Stimulated activated CD8-positive, alpha-beta memory T cell treated with anti-CD3 and anti-CD28 coated beads, Interleukin-2, amount 100 ng/mL, for 1 hour (primary cell): ENCODE measurements at places on chromosomes 4 and X.

- DNase-seq = no peak
Observed at GRCh38 chr4:63618883-63619718, 790.1 kb downstream of the TECRL start.

- DNase-seq = no peak
Observed at GRCh38 chrX:88526385-88526784, 220.6 kb upstream of the CPXCR1 start.

- no peak for DNase-seq
Observed at GRCh38 chrX:119218198-119218597, 17.9 kb upstream of the PGRMC1 start.

- no peak for DNase-seq
Observed at GRCh38 chrX:144275367-144275766, 391.5 kb downstream of the UBE2NL start.

DNA sequence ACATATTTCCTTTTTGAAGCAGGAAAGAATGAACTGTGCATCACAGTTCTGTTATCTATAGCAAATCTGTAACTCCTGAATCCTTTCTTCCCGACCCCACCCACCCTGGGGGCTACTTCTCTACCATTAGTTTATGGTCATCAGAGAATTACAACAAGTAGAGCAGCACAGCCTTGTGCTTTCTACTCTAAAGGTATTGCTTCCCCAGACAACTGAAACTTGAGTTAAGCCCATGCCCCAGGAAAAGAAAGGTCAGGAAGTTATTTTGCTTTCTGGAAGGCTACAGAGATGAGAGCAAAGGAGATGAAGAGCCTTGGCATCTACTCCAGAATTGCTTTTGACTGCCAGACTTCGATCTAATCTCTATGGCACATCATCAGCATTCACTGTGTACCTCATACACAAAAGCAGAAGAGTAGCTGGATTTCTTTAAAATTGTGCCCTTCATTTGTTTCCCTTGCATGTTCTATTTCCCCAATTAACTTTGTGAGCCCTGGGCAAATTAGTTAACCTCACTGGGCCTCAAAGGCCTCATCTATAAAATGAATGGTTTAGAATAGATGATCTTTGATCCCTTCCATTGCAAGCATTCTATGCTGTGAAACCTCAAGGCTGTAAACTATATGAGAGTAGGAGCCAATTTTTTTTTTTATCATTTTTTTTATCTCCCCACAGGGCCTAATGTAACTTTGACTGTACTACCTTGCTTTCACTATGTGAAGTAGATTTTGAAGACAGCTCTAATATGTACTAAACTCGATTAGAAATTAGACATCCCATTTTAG lies 595.6 kb downstream of the RPA4 start:
- DNase-seq = no peak

- no peak for DNase-seq
Observed at GRCh38 chr4:168677063-168677462, 180.2 kb downstream of the PALLD start.

GRCh38 chr4:123444290-123444731 lies 47.7 kb downstream of the SPRY1 start:
- DNase-seq = no peak

DNA sequence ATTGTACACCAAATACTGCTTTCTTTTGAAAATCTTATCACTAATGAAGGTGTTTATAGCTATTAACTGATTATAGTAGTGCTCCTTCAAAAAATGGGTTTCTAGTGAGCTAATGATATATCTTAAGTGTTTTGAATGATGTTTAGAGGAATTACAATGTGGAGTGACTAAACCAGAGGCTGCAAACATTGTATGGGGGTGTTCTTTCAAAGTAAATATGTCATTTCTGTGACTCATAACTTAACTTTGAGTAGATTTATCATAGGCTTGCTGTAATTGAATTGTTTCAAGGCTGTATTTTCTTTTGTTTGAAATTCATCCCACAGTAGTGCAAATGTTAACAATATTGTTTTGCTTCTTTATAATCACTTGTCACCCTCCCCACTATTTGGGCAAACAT lies 141.6 kb downstream of the IL1RAPL2 start:
- DNase-seq = no peak

DNA sequence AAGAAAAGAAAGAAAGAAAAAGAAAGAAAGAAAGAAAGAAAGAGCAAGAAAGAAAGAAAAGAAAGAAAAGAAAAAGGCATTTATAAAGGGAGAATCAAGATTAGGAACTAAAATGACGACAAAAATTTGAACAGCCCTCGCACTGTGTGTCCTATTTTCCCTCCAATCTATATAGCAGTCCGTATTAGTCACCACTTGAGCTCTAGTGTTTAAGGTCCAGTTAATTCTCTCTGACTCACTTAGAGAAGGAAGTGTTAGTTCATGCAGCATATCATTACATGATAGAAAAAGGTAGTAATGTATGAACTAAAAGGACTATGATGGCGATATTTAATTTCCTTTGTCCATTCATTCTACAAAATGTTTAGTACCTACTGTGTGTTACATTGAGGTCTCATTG lies 122.7 kb downstream of the CBLL2 start:
- DNase-seq = no peak

DNA sequence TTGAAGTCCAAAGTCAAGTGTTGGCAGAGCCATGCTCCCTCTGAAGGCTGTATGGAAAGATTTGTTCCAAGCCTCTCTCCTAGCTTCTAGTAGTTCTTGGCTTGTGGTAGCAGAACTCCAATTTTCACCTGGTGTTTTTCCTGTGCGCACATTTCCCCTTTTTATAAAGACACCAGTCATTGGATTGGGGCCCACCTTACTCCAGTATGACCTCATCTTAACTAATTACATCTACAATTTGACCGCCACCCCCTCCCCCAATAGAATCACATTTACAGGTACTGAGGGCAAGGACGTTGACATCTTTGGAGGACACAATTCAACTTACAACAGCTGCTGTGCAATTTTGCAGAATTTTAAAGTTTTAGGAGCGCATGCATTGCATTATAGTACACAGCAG lies 16.8 kb downstream of the RAB39B start:
- no peak for DNase-seq

- no peak for DNase-seq
Observed at GRCh38 chr4:39427520-39428114, 20.9 kb downstream of the KLB start.

- DNase-seq = no peak
Observed at GRCh38 chr4:16897991-16898827, at the start of gene LDB2. TSS of gene LDB2 (minus strand) at chr4:16898645.

DNA sequence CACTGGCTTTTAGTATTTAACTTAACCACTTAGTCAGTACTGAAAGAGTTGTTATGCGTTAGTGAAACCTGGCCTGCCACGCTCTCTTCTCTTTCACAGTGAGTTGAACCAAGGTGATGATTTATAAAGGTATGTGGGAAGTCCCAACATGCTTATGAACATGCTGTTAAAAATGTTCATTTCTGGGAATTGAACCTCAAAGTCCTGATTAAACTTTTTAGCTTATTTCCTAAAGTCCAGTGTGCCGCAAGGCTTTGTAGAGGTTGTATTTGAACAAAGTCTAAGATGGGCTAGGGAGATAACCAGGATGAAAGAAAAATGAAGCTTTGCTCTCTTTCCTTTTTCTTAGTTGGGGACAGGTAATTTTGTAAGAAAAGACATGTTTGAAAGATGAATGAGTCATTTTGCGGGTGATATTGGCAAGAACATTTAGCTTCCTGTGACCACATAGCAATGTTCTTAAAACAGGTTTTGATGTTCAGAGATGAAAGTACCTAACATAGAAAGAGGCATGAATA lies 270.3 kb downstream of the DTHD1 start:
- DNase-seq = no peak

GRCh38 chrX:51487960-51488267 lies 8.5 kb downstream of the NUDT11 start:
- no peak for DNase-seq

GRCh38 chr4:185394568-185395237 lies 1.0 kb downstream of the LRP2BP start:
- no peak for DNase-seq

- DNase-seq = no peak
Observed at GRCh38 chr4:169723207-169723965, 34.4 kb downstream of the HPF1 start.

DNA sequence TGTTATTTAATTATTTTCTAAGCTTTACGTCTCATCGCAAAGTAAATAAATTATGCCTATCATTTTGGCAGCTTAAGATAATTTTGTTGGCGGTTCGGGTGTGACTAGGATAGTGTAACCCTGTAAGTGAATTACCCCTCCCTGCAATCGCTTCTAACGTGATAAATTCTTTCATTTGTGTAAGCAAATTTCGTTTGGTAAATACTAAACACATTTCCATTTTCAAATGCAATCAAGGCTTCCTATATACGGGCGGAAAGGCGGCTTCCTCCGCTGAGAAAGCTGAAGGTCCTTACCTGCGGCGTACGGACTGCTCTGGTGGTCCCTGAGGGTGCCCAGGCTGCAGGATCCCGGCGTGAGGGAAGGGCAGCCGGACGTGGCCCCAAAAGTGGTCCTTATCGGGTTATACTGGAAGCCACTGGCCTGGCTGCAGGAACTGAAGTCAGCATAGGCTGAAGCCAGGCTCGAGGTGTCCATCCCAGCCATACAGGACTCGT lies 403 bp downstream of the PHOX2B start:
- no peak for DNase-seq

GRCh38 chr4:147174591-147174990 lies 228.9 kb upstream of the TTC29 start:
- DNase-seq = no peak

GRCh38 chrX:46712764-46713163 lies 46.2 kb downstream of the SLC9A7 start:
- DNase-seq = no peak

DNA sequence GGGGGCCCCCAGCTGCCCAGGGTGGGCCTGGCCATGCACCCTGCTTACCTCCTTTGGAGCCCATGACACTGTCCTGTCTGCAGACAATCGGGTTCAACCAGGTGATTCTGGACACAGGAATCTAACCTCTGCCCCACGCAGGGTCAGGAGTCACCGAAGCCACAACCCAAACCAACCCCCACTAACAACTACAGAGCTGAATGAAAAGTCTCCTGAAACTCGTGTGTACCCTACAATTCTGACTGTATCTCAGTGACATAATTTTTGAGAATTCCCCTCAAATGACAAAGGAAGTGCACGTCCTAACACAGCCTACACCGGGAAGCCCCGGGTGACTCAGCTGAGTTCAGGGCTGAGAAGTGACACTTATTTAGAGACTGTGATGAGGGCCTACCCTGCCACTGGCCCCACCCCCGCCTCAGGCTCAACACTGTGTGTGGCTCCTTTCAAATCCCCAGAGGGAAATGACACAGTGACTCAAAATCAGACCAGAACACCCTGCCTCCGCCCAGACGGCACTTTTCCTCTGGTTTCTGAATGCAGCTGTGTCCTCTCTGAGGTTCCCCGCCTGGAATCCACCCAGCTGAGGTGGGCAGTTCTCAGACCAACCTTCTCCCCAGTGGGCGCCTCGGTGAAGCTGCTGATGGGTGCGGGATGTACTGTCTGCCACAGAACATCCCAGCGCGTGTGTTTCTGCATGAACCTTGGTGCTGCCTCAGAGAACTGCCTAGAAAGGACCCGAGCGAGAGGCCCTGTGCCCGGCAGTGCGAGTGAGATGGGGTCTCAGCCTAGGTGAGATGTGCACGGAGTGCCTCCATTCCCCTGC lies 9.9 kb downstream of the TNIP2 start:
- peak; percentile 55 for DNase-seq

GRCh38 chr4:78606530-78607095 lies 55.0 kb downstream of the ANXA3 start:
- DNase-seq = no peak

- DNase-seq = no peak
Observed at GRCh38 chr4:123106747-123107146, 184.3 kb upstream of the NUDT6 start.

DNA sequence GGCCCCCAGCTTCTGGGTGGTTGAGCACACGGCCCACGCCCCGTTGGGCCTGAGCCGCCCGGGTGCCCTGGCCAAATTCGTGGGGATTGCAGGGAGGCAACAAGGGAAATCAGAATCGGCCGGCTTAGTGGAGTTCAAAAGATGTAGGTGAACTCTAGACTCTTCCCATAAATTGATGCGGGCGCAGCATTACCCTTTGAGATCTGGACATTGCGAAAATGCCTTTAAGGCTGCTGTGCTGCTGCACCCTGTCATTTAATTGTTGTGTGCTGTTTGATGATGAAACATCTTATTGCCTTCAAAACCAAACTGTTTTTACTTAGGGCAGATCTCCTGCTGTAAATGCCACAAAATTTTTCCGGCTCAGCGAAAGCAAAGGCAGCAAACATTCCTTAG lies 409 bp upstream of the MPP1 start:
- DNase-seq = no peak

- DNase-seq = no peak
Observed at GRCh38 chrX:17990532-17990931, 129.4 kb upstream of the RAI2 start.

DNA sequence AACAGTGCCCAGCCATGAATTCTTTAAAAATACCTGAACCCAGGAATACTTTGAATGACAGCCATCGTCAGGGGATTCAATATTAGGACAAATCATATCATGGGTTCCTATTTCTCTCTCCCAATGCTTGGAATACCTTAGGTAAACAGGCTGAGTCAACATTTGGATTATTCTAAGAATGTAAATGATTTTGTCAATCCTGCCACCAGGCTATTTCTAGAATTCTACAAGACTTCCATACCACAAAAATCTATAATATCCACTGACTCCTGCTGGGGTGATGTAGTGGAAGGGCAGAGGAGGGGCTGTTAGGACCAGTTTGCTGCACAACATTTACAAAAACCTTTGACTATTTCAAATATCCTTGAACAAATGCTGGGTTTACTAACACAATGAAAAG lies 65.2 kb downstream of the IGFBP7 start:
- no peak for DNase-seq

GRCh38 chr4:77827343-77827742 lies 8.2 kb upstream of the CNOT6L start:
- DNase-seq = no peak

DNA sequence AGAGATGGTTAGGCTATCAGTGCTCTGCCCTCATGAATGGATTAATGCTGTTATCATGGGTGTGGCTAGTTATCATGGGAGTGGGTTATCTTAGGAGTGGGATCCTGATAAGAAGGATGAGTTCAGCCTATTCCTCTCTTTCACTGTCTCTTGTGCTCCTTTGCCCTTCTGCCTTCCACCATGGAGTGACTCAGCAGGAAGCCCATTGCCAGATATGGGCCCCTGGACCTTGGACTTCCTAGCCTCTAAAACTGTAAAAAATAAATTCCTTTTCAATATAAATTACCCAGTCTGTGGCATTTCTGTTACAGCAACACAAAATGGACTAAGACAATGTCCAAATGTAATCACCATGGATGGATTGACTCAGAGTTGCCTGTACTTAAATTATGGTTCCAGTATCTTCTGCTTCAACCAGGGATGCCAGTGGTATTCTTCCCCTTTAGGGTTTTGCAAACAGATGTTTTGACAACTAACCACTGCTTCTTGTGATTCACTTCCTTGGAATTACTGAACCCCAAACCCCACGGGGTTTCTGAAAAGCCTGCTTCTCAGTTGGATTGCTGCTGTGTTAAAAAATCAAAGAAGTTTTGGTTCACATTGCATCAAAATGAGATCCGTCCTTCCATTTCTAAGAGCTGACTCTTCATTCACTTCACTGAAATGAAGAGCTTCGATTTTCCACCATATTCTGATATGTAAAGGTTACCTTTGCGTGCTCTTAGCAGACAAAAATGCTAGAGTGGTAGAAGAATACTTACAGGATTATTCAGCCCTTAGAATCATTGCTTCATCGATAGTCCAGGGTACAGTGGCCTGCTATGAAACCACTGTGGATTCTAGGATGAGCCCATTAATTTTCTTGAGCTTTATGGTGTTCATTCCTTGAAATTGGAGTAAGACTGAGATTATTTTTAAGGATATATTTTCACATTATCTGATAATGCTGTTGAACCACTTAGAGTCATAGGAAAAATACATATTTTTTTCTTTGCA lies 107.7 kb downstream of the FRMPD4 start:
- DNase-seq = no peak

GRCh38 chr4:81471298-81471587 lies 464 bp downstream of the RASGEF1B start:
- DNase-seq = no peak
